ENCODE measurements at places on chromosomes 11 and 22.
A peak's percentile ranks its signal among the peaks of the same experiment; 100 is the strongest.

DNA sequence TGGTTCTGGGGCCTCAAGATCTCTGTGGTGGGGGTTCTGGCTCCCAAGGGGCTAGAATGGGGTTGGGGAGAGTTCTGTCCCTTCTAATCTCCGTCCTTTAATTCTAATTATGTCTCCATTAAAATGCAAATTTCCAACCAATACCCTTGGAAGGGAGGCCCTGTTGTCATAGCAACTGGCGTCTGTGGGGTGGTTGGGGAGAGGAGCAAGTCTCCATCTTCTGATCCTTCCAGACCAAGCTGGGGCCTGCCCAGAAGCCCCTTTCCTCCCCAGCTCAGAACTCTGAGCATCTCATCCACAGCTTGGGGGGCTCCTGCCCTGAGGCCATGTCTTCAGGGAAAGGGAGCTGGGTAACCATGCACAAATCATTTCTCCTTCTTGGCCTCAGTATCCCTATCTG is 5.4 kb upstream of the RPS19BP1 start:
- no peak for DNase-seq

DNA sequence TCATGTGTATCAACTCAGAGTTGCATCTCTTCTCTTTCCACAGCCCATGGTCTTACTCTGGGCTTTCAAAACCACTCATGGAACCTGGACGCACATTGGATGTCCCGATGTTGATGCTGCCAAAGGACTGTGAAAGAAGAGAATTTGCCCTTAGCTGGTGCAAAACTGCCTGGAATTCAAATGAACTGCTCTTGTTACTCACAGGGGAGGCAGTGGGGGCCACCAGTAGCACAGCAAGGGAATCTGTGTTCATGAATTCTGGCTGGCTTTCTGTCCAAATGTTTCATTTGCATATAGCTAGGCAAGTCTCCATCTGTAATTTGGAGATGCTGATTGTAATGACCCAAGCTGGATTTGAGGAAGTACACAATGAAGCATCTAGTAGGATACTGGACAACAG is 24.9 kb downstream of the LMO2 start:
- no peak for DNase-seq

DNA sequence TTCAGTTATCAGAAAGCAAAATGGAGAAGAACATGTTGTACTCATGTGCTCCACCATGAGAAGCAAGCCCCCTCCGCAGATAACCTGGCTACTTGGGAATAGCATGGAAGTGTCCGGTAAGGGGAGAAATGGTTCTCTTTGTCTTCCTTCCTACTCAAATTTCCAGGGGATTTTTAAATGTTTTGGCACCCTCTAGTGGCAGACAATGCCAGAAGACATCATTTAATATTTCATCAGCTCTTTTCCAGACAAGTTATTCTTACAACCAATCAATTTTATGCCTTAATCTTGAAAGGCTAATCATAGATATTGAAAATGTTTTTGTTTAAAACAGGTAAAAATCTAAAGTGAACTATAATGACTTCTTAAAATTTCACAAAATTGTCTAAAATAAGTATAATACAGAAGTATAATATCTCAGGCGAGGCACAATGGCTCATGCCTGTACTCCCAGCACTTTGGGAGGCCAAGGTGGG is 15.7 kb downstream of the CRTAM start:
- DNase-seq, result peak; percentile 73

GRCh38 chr11:102284008-102284407 is 33.3 kb upstream of the BIRC3 start:
- no peak for DNase-seq

DNA sequence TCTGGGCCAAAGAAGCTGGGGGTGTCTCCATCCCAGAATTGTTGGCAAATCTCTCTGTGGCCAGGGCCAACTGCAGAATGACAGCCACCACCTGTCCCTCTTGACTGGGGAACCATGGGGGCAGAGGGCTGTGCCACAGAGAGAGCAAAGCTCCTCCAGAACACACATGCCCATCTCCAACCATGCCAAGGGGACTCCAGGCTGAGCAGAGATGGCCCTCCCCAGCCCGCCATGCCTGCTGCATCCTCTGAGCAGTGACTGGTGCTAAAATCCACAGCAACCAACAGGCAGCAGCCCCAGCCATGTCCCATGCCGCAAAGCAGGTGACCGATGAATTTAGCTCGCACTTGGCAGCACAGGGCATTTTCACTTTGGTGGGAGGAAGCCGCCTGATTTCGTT is 45.0 kb downstream of the LARGE1 start:
- no peak for DNase-seq

DNA sequence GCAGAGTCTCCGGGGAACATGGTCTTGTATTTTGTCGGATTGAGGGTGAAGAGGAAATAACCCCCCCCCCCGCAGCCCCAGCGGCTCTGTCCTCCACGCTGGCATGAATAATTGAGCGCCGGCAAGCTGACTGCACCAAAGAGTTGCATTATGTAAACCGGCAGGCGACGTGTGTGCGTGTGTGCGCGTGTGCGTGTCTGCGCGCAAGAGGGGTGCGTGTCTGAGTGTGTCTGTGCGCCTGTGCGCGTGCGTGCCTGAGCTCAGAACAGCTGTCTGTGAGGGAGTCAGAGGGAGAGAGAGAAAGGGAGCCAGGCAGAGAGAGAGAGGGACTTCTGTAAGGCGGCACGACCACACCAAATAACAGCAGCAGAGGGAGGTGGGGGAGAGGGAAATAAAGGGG is 94.4 kb downstream of the SCN3B start:
- peak; percentile 8 for DNase-seq

DNA sequence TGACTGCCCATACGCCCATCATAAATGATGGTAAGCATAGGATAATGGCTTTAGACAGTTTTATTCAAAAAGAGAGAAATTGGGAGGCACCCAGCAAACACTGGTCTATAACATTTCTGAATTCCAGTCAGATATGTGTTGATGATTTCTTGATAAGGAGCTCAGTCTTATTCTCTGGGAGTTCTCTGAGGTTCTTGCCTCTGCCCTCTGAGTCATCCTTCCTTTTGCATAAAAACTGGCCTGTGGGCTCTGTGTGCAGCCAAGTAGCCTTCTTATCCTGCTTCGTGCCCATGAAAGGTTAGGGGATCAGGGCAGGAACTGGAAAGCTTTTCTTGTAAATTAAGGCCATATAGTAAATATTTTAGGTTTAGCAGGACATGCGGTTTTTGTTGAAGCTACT is 48.9 kb downstream of the FAR1 start:
- DNase-seq, result no peak

DNA sequence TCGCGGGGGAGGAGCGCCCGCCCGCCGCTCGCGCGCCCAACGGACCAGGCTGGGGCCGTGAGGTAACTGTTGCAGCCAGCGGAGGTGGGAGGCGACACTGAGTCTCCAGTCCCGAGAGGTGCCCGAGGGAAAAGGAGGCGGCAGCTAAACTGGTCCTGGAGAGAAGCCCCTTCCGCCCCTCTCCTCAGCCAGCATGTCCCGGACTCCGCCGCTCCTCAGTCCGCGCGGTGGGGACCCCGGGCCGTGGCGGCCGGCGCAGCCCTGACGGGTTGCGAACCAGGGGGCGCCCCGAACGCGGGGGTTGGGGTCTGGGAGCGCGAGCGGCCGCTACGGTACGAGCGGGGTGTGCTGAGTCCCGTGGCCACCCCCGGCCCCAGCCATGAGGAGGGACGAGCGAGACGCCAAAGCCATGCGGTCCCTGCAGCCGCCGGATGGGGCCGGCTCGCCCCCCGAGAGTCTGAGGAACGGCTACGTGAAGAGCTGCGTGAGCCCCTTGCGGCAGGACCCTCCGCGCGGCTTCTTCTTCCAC is at the start of gene PDE3B:
Gene PDE3B, plus strand, starts transcription at position 108 of the 529 bp plus-strand sequence. Its CDS starts 272 bp downstream, at position 380.
- peak; percentile 81 for DNase-seq

- no peak for DNase-seq
These were observed 610.5 kb downstream of the INSC start for GRCh38 chr11:15725246-15725645.

DNA sequence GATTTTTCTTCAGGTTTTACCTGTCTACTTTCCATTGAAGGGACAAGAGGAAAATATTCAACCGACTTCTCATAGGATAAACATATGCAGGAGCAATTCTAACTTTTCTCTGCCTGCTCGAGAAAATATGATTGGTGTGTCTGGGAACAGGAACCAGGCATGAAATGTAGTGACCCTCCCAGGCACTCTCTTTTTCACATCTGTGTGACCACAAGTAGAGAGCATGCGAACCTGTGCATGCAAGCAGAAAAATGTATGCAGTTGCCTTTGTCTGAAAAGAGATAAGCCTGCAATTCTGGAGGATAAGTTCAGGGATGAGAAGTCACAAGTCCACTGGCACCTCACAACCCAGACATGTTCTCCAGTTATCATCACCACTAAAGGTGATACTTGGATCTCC is 583.5 kb upstream of the FAT3 start:
- DNase-seq, result no peak

- no peak for DNase-seq
These were observed 53.0 kb upstream of the LRRC32 start for GRCh38 chr11:76723548-76723947.

DNA sequence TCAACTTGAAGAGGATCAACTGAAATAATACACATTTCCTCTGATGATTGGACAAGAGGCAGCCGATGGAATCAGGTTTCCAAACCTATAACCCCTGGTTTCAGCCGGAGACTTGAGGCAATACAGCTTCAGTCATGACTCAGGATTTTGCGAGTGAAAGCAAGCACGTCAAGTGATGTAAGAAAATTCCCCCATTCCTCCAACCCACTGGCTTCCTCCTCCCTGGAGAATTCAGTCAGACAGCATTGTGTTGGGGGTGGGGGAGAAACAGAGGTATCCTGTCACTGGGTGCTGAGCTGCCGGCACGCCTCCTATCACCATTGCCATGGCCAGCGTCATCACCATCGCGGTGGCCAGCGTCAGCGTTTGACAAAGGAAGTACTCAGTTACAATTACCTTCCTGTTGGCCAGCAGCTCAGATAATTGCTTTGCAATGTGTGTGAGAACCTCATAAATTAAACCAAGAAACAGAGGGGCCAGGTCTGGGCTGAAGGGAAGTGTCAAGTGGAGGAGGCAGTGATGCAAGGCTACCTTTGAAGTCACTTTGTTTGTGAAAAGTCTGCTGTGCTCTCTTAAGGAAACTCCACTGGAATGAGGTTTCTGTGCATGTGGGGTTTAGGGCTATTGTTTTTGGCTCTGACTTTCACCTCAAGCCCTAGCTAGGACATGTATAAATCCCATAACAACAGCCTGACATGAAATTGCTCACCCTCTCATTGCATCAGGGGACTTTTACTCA is 50.2 kb downstream of the LIF start:
- DNase-seq, result peak; percentile 82

DNA sequence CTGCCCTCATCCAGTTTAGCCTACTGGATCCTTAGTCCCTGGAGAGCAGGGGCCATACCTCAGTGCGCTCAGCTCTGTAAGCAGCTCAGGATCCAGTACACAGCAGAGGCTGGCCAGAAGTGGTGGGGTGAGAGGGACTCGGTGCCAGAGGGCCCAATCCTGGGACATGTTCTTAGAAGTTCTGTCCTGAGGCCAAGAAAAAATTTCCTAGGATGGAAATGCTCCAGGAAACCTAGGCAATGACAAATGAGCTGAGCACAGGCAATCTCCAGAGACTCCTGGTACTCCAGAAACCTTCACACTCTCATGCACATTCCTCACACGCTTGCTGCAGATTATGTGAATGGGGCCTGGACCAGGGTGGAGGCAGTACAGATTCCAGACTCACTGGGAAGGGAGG is 89.6 kb downstream of the SERGEF start:
- DNase-seq, result no peak

DNA sequence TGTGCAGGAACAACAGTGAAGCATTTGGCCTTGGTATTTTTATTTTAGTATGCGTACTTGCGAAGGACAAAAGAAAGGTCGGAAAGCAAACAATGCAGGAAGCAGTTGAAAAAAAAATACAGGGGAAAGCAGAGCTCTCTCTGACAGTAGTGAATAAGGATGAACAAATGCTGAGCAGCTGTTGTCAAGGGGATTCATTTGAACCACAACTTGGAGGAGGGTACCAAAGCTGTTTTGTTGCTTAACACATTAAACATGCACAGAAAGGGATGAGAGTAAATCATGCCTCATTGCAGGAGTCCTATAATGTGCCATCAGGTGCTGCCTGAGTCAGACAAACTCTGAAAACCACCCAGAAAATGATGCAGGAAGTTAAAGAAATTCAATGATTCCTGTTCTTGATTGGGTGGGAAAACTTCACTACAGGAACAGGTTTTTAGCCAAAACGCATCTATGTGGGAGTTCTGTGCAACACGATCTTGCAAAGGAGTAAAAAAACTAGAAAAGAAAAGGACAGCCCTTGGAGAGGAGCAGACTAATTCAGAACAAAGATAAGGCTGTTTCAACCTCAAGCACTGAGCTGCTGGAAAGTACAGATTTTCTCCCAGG is 2113.5 kb downstream of the LRRC4C start:
- DNase-seq, result no peak

DNA sequence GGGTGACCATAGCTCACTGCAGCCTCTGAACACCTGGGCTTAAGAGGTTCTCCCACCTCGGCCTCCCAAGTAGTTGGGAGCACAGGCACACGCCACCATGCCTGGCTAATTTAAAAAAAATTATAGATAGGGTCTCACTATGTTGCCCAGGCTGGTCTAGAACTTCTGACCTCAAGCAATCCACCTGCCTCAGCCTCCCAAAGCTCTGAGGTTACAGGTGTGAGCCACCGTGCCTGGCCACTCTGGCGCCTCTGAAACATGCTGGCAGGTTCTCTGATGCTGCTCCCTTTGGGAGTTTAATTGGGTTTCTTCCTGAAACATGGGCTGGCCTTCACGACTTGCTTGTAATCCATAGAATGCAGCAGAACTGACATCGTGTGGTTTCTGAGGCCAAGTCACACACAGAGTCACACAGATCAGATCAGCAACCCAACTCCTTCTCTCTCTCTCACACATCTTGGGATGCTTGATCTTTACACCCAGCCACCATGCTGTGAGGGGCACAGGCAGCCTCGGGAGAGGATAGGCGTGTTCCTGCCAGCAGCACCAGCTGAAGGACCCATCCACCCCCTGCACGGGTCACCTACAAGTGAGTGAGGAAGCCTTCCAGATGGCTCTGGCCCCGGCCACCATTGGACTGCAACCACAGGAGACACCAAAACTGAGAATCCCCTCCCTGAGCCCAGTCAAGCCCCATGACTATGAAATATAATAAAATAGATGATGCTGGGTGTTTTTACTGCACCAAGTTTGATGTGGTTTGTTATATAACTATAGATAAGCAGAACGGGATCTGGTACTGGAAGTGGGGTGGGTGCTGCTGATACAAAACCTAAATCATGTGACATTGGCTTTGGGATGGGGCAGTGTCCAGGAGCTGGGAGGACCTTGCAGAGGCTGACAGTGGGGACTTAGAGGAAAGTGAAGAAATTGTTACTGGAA is 3.1 kb upstream of the GSC2 start:
- no peak for DNase-seq
